ENCODE measurements at places on chromosomes 13 and 19.
A peak's percentile ranks its signal among the peaks of the same experiment; 100 is the strongest.

- no peak for DNase-seq
These were observed 7.0 kb downstream of the ZSCAN5C start for GRCh38 chr19:56209091-56209490.

DNA sequence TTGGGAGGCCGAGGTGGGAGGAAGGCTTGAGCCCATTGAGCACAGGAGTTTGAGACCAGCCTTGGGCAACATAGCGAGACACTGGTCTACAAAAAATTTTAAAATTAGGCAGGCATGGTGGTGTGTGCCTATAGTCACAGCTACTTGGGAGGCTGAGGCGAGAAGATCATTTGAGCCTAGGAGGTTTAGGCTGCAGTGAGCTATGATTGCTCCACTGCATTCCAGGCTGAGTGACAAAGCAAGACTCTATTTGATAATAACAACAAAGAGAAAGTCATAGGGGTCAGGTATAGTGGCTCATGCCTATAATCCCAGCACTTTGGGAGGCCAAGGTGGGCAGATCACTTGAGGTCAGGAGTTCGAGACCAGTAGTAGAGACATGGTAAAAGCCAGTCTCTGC, 4.6 kb upstream of the SLC44A2 start:
- no peak for DNase-seq

DNA sequence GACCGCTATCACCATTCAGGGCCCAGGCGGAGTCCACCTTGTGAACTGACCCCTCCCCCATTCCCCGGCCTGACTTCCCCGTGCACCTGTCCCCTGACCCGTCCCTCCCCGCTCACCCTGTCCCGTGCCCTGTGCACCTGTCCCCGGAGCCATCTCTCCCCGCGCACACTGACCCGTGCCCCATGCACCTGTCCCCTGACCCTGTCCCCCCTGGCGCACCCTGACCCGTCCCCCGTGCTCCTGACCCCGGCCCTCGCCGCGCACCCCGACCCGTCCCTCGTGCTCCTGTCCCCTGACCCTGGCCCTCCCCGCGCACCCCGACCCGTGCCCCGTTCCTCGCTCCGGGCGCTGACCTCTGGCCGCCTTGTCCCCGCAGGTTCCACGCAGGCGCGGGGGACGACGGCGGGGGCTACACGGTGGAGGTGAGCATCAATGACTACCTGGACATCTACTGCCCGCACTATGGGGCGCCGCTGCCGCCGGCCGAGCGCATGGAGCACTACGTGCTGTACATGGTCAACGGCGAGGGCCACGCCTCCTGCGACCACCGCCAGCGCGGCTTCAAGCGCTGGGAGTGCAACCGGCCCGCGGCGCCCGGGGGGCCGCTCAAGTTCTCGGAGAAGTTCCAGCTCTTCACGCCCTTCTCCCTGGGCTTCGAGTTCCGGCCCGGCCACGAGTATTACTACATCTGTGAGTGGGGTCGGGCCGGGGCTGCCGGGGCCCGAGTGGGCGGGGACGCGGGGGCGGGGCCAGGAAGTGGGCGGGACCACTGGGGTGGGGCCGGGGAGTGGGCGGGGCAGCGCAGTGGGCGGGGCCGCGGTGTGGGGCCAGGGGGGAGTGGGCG, 9.7 kb downstream of the EFNA2 start:
- no peak for DNase-seq

- DNase-seq: no peak
These were observed 17.5 kb downstream of the BORA start for GRCh38 chr13:72745260-72745659.

GRCh38 chr13:114108894-114109293, 23.5 kb downstream of the RASA3 start:
- no peak for DNase-seq

DNA sequence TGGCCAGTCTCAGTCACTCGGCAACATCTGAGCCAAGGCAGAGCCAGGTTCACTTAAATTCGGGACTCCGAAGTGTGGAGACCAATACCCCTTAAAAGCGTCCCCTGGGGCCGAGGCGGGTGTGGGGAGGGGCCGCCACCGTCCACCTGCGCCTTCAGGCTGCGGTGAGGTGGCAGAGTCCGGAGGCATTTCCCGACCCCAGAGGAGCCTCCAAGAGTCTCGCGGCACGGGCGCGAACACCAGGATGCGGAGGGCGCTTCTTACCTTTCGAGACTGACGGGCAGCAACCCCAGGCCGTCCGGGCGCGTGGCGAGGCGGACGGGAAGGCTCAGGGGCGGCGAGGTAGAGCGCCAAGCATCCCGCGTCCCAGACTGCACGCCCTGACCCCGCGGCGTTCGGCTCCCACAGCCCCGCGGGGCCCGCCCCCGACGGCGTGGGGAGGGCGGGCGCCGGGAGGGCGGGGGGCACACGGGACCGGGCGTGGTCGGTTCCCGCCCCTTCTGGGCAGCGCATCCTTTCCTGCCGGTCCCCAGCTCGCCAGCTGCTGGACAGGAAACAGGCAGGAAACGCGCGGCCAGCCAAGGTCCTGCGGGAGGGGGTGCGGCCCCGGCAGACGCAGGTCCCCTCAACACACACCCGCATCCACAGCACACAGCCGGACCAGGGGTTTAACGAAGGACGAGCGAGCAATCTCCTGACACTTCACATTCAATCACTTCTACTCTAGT, at the start of gene THSD1:
THSD1 (minus strand) TSS at position 406 of the 728 bp plus-strand sequence. CDS start 3,572 bp downstream, outside the sequence.
- peak; percentile 56 for DNase-seq

- peak; percentile 73 for DNase-seq
These were observed 12.5 kb upstream of the ACTN4 start for GRCh38 chr19:38634757-38635482.

GRCh38 chr13:47853236-47853635, 147.8 kb downstream of the SUCLA2 start:
- no peak for DNase-seq

DNA sequence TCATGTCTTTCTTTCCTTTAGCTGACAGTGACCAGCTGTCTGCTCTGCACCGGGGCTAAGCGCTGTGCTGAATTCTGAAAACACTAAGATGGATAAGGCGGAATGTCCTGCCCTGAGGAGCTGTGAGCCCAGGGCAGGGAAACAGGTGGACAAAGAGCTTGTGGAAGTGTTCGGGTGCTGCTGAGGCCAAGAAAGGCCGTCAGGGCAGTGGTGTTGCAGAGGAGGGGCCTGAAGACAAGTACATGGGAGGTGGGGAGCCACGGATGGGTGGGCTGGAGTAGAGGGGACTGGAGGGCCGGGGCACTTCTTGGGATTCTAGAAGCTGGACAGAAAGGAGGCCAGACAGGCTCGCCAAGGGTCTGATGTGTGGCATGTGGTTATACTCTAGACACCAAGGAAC, 66.2 kb upstream of the GPR183 start:
- no peak for DNase-seq

- DNase-seq: no peak
These were observed 56.5 kb downstream of the ARHGEF7 start for GRCh38 chr13:111171629-111172028.

GRCh38 chr13:110134801-110135200, 172.2 kb downstream of the COL4A1 start:
- no peak for DNase-seq

DNA sequence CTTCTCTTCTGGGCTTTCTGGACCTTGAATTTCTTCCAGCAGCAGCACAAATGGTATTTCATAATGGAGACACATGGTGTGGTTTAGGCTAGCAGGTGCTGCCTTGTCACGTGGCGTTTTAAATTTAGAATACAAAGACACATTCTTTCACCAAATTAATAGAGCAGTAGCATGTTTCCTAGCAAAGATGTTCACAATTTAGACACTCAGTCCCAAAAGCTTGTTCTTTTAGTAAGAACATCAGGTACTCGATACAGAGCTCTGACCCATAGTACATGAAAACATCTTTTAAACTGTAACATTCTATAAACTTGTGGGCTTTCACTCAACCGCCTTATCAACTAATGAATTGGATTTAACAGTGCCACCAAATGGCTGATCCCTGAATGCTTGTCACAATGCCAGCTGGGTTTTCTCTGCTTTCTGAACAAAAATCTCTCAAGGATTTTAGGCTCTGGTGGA, 290.1 kb downstream of the DCLK1 start:
- DNase-seq: no peak

- DNase-seq: no peak
These were observed 4.9 kb downstream of the ZAR1L start for GRCh38 chr13:32310134-32310706.

- DNase-seq: no peak
These were observed 38.6 kb upstream of the ITM2B start for GRCh38 chr13:48194379-48194754.

- DNase-seq: no peak
These were observed 846 bp upstream of the PRKACA start for GRCh38 chr19:14118165-14119051.
